ENCODE measurements at places on chromosomes 2 and 18. TPM values are rescaled to one million over a fixed set of nuclear protein-coding genes. Genes with fewer than 3 reads are reported as not detected.

The KCNS3 gene
- total RNA-seq, result 1.1 TPM

The UPP2 gene
- not detected for total RNA-seq

The CDH2 gene
- 32.4 TPM for total RNA-seq

The LOXHD1 gene
- not detected for total RNA-seq

The PLA2R1 gene
- 2.4 TPM for total RNA-seq

The TLX2 gene
- 0.36 TPM for total RNA-seq

The HMSD gene
- total RNA-seq, result not detected

The DYSF gene
- total RNA-seq, result 0.55 TPM
